ENCODE measurements at places on chromosomes 1 and 21.

GRCh38 chr1:232421143-232421796 is 208.7 kb downstream of the SIPA1L2 start:
- DNase-seq, result no peak

DNA sequence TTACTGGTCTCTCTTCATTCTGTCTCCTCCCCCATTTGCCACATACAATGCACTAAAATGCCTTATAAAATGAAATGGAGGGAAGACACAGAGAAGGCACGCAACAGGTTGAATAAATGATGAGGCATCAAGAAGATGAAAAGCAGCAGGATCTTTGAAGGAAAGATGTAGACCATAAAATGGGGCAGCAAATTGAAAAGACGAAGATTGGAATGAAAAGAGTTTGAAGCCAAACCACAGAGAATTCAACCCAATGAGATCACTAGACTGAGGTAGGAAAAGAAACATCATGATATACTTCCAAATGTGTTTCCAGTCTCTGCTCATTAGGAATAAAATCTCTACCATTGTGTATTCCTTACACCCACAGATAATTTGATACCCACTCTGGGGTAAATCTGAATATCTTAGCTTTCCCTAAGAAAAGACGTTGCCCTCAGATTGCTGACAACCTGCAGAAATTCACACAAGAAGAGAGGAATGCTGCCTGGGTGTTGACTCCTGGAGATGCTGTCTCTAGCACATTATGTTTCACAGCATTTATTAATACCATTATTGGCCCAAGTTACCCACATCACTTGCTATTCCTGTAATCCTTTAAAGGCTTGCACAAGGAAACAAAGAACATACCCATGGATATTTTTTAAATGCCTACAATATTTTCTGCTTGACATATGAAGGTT is 230.9 kb downstream of the LTN1 start:
- DNase-seq, result no peak

DNA sequence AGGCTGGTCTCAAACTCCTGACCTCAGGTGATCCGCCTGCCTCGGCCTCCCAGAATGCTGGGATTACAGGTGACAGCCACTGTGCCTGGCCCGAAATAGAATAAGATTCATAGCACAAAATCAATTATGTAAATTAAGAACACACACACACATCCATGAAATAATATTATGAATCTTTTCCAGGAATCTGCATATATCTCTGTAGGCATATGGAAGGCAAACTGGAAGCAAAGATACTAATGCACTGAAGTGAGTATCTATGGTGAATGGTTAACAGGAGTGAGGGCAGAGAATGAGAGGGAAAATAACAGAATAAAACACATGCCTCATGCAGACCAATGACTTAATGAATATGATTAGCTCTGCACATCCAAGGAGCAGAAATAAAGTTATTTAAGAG is 61.6 kb upstream of the ATP2B4 start:
- DNase-seq, result no peak

GRCh38 chr1:110612060-110612745 is 6.0 kb upstream of the KCNA2 start:
- DNase-seq, result no peak

GRCh38 chr1:13588946-13589796 is 5.5 kb downstream of the PDPN start:
- no peak for DNase-seq

DNA sequence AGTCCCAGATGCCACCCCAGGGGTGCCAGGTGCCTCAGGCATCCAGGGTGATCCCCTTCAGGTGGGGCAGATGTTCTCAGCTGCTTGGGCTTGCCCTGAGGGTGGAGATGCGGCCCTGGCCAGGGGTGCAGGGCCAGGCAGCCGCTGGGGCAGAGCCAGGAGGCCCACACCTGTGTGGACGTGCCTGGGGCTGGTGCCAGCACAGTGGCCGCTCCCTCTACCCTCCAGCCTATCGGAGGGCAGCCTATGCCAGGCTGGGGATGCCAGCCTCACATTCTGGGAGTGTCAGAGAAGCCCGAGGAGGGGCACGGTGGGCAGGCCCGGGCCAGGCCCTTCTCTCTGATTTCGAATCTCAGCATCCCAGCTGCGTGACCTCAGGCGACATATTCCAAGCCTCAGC is 96.5 kb upstream of the WNT4 start:
- DNase-seq, result no peak

DNA sequence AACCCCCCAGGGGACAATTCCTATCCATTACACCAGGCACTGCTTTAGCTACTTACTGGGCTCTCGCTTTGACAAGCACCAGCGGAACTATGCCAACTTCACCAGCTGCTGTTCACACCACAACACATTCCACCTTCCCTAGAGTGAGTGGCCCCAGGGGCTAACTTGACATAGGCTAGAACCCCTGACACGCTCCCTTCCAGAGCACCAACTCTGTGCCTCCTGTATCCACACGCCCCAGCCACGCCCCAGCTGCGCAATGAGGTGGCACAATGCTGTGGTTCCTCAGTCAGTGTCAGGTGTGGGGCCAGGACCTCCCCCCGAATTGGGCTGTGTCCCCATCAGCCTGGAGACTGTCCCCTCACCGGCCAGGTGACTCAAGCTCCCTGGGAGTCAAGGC is 11.7 kb upstream of the FGR start:
- no peak for DNase-seq

DNA sequence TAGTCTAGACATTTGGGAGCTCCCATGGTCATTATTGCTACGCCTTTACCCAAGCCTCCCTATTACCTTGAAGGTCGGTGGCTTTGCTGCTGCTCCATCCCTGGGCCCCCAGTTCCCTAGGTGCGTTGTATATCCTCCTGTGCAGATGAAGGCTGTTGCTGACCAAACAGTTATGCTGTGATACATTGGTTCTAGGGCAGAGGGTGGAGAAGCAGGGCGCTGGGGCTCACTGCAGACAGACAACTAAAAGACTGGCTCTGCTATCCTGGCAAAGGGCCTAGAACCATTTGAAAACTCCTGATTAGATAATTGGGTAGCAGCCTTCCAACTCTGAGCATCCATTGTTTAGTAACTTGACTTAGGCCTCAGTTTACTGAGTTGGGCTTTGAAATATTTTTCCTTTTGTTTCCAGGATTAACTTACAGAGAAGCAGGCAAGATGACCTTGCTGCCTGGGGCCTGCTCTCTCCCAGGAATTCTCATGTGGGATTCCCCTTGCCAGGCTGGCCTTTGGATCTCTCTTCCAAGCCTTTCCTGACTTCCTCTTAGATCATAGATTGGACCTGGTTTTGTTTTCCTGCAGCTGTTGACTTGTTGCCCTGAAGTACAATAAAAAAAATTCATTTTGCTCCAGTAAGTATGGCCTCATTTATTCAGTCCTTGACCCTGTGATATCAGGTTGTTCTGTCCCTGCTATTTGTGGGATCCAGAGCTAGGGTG is 15.5 kb downstream of the CHI3L2 start:
- DNase-seq, result no peak

- DNase-seq, result no peak
These were observed 56.0 kb upstream of the PLXNA2 start for GRCh38 chr1:208300084-208300770.

Data from ACHN (cell line).